ENCODE measurements at places on chromosomes 5 and 9.

DNA sequence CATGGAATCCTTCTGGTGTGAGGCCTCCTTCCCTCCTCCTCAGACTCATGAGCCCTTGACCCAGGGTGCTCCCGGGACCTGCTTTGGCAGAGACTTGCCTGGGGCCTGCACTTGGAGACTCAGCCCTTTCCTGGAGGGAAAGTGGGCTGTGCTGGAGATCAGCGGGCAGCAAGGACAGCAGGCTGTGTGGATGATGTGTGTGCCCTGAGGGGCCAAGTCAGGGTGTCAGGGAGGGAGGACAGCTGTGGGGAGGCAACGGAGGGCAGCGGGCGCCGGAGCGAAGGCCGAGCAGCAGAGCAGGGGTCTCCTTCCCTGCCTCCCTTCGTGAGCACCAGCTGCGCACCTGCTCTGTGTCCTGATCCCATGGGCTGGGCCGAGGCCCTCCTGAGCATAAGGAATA lies 6.1 kb upstream of the CSF2 start:
- no peak for DNase-seq

GRCh38 chr5:14125262-14125661 lies 17.9 kb upstream of the TRIO start:
- DNase-seq, result no peak

- no peak for DNase-seq
Measured at GRCh38 chr5:148776261-148776660, 50.1 kb upstream of the ADRB2 start.

DNA sequence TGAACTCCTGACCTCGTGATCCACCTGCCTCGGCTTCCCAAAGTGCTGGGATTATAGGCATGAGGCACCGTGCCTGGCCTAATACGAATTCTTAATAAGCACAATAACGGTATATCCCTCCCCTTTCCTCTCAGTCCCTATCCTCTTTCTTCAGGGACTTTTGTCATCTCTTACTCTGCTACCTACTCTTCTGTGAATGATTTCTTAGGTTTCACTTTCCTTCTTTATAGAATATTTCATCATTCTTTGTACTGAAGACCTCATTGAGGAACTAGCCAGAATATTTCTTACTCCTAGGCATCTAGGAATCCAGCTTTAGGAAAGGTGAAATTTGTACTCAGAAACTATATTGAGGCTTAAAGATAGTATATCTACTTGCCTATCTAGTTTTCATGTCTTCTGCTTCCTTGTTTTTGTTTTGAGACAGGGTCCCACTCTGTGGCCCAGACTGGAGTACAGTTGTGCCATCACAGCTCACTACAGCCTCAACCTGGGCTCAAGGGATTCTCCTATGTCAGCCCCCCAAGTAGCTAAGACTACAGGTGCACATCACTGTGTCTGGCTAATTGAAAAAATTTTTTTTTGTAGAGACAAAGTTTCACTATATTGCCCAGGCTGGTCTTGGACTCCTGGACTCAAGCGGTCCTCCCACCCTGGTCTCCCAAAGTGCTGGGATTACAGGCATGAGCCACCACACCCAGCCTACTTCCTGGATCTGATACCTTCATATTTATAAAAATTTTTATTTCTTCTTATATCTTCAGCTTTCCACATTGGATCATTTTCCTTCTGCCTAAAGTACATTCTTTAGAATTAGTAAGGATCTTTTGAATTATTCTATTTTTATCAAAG lies 69.7 kb downstream of the GPBP1 start:
- DNase-seq, result no peak

- no peak for DNase-seq
Measured at GRCh38 chr9:125255781-125256391, 5.7 kb upstream of the GAPVD1 start.

- DNase-seq, result no peak
Measured at GRCh38 chr9:38301376-38302106, 91.0 kb upstream of the ALDH1B1 start.

DNA sequence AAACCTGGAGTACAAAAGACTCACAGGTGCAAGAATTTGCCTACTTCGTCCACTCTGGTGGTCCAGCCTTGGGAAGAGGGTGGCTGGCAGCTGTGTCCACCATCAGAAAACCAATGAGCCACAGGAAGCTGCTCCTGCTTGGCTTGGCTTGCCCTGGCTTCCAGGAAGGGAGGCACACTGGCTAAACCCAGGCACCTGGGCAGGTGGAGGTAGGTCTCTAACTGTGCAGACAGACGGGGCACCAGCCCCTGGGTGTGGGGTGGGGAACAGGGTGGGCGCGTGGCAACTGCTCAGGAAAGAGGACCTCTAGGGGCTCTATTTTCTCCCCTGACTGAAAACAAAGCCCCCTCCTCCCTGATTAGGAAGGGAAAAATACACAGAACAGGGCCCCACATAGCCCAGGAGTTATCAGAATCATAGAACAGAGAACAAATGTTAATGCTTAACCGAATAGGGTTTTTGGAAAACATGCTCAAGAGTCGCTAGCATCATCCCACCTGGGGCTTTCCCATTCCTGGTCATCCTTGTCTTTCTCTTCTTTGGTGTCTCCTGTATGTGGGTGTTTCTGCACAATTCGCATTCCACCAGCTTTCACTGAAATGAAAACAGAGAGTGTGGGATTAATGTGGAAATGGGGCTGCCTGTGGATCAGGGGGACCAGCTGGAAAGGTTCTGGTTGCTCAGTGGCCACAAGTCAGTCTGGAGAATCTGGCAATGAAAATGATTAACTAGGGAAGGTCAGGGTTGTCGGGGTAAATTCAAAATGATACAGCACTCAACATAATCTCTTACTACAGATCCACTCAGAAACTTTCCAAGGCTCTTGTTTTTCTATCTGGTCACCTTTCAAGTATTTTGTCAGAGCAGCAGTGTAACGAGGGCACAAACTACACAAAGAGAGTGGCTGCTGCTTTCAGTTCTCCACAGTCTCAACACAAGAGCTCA lies 13.1 kb downstream of the DAP start:
- DNase-seq, result no peak

- no peak for DNase-seq
Measured at GRCh38 chr9:108083160-108083750, 593.7 kb upstream of the KLF4 start.

GRCh38 chr9:76351006-76351405 lies 43.2 kb downstream of the RFK start:
- no peak for DNase-seq

GRCh38 chr5:54295651-54296276 lies 14.6 kb downstream of the ARL15 start:
- DNase-seq, result no peak
